KBM-7 (cell line): ENCODE measurements at places on chromosomes 13 and 19.

GRCh38 chr19:46303322-46303690 is 6.5 kb downstream of the HIF3A start:
- DNase-seq = no peak

- DNase-seq = peak; percentile 59
These were observed 15.2 kb upstream of the PAK4 start for GRCh38 chr19:39110263-39110967.

DNA sequence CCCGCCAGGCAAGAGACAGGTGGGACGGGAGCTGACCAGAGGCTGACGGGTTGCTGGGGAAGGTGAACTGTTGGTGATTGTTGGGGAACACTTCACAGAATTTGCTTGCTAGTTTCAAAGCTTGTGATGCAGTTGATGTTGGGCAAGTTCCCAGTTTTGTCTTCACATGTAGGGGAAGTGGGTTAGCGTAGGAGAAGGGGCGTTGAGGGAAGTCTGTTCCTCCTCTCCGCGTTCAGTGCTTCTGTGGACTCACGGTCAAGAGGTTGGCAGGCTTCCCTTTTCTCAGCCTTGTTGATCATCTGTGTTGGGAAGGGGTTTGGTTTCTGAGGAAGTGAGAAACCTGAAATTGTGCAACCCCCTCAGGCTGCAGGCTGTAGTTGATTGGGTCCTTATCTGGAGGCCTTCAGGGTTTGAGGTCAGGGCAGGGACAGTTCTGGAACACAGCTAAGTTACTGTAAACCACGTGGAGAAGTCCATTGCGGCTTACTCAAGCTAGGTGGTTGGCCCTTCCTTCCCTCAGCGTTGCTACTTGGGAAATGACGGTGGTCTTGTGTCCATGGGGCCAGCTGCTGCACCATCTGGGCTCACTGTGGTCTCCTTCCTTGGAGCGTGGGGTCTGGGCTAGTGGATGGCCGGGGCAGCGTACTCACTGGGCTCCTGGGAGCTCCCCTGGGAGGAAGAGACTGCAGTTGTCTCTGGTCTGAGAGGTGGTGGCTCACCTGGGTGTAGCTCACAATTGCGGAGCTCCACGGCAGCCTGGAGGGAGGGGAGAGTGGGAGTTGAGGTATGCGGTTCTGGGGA is 7.5 kb downstream of the RPS9 start:
- DNase-seq = peak; percentile 100

- DNase-seq = no peak
These were observed 202.3 kb downstream of the ABCC4 start for GRCh38 chr13:95098916-95099315.

DNA sequence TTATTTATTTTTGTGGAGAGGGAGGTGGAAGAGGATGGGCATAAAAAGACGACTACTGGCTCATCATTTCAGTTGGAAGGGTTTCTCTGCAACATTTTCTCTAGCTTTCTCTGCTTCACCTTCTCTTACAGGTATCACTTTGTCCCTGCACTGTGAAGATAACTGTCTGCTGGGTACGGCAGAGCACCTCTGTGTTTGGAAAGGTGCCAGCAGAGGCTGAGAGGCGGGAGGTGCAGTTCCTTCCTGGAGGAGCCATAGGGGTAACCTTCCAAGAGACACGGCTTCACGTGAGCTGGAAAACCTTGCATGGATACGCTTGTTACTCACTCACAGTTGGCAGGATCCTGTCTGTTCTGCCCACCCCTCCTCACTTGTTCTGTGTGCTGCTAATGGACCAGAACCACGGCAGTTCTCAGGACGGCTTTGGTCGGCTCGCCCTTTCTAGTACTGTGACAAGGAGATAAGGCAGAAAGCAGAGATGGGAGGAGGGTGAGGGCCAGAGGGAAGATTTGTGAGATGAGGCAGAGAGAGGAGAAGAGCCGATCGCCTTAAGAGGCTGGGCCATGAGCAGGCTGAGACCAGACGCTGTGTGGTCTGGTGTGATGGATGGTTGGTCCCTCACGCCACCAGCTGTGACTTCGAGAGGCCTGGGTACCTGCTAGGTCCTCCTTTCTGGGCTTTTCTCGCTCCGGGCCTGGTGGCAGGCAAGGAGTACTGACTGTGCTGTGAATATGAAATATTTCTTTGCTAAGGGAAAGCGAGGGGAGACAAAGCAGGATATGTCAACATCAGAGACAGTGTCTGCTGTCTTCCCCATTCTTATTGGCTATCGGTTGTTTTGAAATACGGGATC is 66.8 kb downstream of the MRPL57 start:
- DNase-seq = no peak

DNA sequence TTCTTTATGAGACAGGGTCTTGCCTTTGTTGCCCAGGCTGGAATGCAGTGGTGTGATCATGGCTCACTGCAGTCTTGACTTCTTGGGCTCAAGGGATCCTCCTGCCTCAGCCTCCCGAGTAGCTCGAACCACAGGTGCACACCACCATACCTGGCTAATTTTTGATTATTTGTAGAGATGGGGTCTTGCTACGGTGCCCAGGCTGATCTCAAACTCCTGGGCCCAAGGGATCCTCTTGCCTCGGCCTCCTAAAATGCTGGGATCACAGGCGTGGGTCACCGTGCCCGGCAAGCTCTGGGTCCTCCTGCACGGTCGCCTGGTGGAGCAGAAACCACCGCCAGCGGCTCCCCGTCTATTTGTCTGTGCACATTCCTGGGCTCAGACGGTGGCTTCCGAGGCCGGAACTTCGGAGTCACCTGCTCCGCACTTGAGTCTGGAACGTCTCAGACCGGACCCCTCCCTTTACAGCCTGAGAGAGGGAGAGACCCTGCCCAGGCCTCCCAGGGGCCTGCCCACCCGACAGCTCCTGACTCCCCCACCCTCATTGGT is 22.2 kb downstream of the EFNA2 start:
- DNase-seq = no peak

- no peak for DNase-seq
These were observed 122.9 kb upstream of the ZNF507 start for GRCh38 chr19:32222556-32222955.

DNA sequence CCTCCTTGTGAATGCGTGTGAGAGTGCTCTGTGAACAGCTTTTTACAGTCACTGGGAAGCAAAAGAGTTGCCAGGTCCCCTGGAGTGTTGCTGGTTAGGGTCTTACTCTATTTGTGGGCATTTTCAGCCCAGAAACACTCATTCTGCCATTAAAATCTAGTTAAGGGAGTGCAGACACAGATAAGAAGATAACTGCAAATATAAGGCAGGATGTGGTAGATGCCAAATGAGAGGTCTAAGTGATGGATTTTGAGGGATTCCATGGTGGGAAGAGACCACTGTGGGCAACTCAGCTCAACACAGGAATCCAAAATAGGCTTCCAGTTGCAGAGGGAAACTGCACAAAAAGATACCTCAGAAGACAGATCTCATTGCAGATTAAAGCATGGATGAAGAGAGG is 54.5 kb upstream of the KL start:
- no peak for DNase-seq

GRCh38 chr13:109941221-109941620 is 154.8 kb upstream of the IRS2 start:
- no peak for DNase-seq

- DNase-seq = peak; percentile 71
These were observed at the start of gene CNN2 for GRCh38 chr19:1025960-1026782. Gene CNN2, plus strand, starts transcription at chr19:1026608. Its CDS starts 54 bp downstream, at chr19:1026662.

DNA sequence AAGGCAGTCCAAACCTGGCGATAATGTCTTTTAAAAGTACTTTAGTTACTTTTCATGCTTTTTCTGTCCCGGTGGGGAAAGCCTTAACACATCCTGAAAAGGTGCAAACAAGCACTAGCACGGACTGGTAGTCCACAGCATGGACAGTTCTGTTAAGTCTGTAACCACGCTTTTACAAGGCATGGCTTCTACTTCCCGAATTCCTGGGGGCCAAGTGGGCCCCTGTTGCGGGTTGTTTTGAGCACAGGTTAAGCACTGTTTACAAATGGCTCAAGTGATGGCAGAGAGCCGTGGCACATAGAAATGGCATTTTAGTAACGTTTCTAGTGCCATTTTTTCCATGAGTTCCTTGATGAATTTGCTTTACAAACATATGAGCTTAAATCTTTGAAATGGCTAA is 37.6 kb downstream of the ZNF493 start:
- no peak for DNase-seq

DNA sequence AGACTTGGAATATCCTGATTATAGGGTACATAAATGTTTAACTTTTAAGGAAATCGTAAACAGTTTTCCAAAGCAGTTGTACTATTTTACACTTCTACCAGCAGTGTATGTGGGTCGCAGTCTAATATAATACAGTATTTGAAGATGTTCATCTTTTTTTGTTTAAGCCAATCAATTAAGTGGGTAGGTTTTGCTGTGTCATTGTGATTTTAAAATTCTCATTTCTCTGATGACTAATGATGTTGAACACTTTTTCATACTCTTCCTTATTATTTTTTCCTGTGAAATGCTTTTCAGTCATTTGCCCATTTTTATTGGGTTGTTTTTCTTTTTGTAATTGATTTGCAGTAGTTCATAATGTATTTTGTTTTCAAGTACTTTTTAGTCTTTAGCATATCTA is 2689.7 kb downstream of the PCDH9 start:
- DNase-seq = no peak

DNA sequence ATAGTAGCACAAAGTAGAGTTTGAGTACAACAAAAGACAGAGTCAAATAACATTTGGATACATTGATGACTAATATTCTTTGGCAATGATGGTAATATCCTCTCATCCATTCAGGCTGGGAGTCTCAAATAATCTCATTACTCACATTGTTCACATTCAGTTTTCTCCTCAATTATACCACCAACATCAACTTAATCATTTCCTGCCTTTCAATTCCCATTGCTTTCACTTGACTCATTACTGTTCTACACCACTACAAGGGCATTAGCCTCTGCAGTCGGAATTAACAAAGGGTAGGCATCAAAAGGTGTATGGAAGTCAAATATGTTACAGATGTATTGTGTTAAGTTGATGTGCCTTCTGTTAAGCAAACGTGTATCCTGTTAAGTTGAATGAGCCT is 518.4 kb upstream of the SLITRK1 start:
- no peak for DNase-seq

DNA sequence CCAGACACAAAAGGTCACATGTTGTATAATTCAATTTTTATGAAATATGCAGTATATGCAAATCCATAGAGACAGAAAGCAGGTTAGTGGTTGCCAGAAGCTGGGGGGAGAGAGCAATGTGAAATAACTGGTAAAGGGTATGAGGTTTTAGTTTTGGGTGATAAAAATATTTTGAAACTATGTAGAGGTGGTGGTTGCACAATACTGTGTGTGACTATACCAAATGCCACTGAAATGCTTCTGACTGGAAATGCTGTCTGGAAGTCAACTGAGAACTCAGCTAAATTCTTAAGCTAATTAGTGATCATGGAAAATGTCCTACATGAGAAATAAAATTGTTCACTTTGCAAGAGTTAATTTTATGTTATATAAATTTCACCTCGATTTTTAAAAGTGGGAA is 65.3 kb upstream of the RXFP2 start:
- DNase-seq = no peak

GRCh38 chr19:10501971-10502523 is 1.1 kb downstream of the KEAP1 start:
- peak; percentile 49 for DNase-seq

DNA sequence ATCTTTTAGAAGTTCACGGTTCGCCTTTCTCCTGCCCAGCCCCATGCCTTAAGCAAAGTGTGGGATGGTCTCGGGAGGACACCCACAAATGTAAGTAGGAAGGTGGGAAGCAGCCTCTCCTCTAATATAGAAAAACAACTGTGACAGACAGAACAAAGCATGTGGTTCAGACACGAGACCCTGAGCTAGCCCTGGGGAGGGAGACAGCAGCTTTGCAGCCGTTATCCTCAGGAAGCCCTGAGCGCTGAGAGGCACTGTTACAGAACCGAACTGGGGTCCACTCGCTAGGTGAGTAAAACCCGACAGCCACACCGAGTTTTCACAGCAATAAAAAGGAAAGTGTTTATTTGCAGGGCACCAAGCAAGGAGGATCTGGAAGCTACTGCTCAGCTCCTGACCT is 210.6 kb downstream of the UQCRFS1 start:
- DNase-seq = no peak

DNA sequence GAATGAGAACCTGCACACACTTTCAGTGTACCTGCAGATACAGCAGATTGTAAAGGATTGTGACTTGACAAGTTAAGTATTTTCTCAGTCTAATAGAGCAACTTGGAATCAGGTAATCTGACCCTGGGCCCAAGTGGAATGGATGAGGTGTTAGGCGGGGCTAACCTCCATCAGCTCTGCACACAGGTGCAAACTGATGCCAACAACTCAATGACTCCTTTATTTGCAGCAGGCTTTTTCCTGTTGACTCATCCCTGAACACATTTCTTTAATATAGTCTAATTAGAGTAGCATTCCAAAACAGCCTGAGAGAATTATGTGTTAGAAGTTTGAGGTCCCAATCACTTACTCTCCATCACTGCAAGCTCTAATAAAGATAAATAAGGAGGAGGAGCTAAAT is 48.8 kb downstream of the TPT1 start:
- no peak for DNase-seq

DNA sequence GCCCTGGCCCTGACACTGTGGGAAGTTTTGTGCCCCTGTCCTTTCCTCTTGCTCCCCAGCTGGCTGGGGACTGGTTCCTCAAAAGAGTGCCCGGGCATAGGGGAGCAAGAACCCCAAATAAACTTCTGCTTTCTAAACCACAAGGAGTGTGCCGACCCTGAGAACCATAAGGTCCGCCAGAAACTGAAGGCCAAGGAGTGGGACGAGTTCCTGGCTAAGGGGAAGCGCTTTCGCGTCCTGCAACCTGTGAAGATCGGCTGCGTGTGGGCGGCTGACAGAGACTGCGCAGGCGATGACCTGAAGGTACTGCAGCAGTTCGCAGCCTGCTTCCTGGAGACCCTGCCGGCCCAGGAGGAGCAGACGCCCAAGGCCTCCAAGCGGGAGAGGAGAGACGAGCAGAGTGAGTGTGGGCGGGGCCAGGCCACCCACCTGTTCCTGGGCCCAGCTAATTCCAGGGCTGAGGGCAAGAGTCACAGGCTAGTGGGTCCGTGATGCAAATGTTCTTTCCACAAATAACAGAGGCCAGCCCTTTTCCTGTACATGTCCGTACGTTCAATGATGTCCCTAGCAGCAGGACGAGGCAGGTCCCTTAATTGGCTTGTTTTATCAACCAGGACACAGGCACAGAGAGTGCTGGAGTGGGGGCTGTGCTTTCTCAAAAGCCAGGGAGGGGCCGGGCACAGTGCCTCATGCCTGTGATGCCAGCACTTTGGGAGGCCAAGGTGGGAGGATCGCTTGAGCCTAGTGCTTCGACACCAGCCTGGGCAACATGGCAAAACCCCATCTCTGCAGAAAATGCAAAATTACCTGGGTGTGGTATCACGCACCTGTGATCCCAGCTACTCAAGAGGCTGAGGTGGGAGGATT is 25.6 kb downstream of the UBXN6 start:
- DNase-seq = peak; percentile 42

DNA sequence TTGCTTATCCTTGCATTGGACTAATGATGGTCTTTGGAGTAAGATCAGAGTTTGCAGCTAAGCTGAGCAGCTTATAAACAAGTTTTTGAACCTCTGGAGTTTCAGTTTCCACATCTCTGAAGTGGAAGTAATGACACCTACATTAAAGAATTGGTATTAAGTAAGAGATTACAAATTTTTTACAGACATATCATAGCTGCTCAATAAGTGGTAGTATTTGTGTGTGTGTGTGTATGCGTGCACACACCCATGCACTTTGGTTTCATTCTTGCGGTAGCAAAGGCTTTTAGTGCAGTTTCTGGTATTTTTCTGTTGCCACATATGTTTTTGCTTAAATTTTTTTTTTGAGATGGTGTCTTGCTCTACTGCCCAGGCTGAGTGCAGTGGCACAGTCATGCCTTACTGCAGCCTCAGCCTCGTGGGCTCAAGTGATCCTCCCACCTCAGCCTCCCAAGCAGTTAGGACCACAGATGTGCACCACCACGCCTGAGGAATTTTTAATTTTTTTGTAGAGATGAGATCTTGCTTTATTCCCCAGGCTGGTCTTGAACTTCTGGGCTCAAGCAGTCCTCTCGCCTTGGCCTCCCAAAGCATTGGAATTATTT is 4.5 kb downstream of the NAA16 start:
- no peak for DNase-seq
